ENCODE measurements at places on chromosomes 4 and X. TPM values are rescaled to one million over a fixed set of nuclear protein-coding genes. Genes with fewer than 3 reads are reported as not detected.
A peak's percentile ranks its signal among the peaks of the same experiment; 100 is the strongest.

- no peak for DNase-seq
Observed at GRCh38 chr4:868421-868820, 42.5 kb upstream of the CPLX1 start.

XAGE1A gene
- not detected for total RNA-seq

GRCh38 chr4:7649741-7650531 lies 215.2 kb upstream of the PSAPL1 start:
- peak; percentile 100 for DNase-seq

DNA sequence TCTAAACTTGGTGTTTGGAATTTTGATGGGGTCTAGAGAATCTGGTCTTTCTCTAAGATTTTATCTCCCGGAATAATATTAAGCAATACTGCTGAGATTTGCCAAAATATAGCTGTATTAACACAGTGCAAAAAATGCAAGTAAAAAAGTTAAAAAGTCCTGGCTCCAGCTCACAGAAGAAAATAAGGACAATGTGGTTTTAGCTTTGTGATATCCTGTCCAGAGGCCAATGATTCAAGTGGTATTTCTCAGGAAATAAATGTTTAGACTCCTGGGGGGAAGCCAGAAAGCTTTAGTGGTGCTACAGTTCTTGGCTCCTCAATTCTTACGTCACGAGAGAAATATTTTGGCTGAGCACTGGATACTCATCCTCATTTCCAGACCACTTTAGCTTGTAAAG lies 40.9 kb upstream of the IL13RA2 start:
- no peak for DNase-seq

DNA sequence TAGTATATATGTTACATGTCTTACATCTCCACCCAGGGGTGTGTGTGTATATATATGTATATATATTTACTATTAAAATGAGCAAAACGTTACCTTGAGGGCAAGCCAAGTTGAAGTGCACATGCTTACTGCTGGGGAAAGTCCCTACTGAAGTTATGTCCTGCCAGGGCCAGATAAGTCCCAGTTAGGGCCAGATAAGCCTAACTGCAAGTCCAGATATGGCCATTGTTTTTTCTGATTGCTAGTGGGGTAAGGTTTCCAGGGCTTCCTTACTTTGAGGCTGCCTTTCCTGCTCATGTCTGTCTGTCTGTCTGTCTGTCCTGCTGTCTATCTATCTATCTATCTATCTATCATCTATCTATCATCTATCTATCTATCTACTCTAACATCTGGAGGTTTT lies 19.3 kb upstream of the ZNF81 start:
- no peak for DNase-seq

DNA sequence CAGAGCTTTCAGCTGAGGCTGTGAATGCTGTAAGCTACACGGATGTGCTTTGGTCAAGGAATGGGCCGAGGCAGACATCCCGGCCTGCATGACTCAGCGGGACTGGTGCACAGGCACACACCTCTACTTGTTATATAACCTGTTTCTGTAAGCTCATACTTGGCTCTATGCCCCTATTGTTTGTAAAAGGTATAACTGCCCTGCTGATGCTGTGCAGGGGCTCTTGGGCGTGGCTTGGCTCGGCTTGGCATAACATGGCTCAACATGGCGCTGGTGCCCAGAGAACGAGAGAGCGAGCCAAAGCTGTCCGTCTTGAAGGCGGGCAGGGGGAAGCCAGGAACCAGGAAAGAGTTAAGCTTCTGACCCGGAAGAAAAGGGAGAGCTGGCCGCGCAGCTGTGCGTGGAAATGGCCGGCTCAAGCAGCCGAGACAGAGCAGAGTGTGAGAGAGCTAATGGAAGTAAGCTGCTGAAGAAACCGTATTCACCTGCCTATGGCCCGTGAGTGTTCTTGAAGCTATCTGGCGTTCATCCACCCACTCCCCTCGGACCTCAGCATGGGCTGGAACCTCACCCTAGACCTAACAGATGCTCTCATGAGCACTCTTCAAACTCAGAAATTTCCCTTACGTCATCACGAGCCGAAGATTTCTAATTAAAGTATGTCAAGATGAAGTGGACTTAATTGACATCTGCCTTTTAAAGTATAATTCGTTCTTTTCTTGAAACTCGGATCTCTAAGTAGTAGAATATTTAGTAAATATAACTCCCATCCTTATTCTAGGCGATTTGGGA lies 286.3 kb upstream of the AGA start:
- no peak for DNase-seq

DNA sequence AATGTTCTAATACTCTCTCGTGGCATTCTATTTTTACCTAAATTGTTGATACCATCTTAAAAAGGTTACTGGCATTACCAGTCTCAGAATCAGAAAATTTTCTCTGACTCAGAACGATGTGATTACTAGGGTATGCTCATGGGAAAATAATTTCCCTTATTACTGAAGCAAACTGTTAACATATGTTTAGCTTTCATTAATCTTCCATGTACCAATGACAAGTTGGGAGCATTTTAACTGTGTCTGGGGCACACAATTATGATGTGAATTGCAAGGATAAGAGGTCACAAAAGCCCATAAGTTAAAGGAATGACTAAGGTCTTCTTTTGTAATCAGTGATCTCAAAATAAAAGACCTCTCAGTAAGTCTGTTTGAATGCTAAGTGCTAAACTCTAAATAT lies 1254.6 kb downstream of the PCDH18 start:
- DNase-seq, result no peak

- no peak for DNase-seq
Observed at GRCh38 chrX:55709735-55710134, 7.8 kb upstream of the RRAGB start.

RIBC1 gene
- total RNA-seq, result 0.29 TPM

GRCh38 chr4:168028970-168029597 lies 63.3 kb upstream of the ANXA10 start:
- no peak for DNase-seq

- DNase-seq, result no peak
Observed at GRCh38 chr4:163590103-163590502, 95.6 kb downstream of the TMA16 start.

CLDN24 gene
- not detected for total RNA-seq

- DNase-seq, result no peak
Observed at GRCh38 chr4:1032861-1033260, 21.4 kb downstream of the FGFRL1 start.

DNA sequence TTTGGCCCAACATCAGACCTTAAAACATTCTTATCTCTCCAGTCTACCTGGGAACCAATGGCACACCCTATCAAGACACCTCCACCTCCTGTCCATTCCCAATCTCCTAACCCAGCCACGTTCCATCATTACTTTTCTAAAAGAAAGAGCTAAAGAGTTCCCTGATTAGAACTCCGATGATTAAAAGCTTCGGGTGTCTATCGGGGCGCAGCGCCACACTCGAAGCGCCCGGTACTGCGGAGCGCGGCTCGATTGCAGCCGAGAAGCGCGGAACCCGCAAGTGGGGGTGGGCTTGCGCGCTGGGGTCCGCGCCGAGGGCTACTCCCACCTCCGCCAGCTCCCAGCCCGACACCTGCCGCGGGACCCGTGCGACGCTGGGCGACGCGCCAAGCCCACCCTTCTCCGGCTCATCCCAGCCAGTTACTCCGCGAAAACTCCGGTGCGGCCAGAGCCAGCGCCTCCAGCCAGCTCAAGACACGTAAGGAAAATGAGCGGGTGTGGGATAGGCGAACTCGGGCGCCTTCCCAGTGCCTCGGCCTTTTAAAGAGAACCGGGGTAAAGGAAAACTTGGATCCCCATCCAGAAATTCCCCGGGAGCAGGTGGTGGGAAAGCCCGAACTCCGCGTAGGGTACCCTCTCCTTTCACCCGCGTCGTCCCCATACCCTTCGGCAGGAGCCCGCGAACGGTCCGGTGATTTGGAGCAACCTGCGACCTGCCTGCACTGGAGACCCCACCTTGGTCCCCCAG lies 593 bp downstream of the NPY1R start:
- peak; percentile 73 for DNase-seq

- no peak for DNase-seq
Observed at GRCh38 chr4:45323453-45324058, 597.2 kb upstream of the GNPDA2 start.

DNA sequence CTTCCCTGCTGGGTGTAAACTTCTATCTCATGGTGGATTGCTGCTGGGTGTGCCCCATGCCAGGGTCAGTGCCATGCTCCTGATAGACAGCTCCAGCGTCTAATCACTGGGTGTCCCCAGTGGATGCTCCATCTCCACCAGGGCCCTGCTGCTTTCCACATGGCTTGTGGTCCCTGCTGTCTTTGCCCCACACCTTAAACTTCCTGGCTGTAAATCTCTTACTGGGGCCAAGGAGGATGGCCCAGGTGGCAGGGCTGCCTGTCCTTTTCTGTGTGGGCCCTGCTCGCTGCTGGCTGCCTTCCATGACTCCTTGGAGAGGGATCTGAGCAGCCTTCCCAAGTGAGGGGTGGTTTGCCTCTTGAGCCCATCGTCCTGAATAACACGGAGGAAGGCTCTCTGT lies 51.8 kb downstream of the RGS12 start:
- DNase-seq, result no peak

- no peak for DNase-seq
Observed at GRCh38 chr4:84697159-84697558, 114.2 kb downstream of the CDS1 start.

ZMAT1 gene
- total RNA-seq, result 0.29 TPM

GRCh38 chrX:155246748-155247147 lies 17.5 kb downstream of the RAB39B start:
- no peak for DNase-seq

DUSP21 gene
- total RNA-seq, result not detected

DNA sequence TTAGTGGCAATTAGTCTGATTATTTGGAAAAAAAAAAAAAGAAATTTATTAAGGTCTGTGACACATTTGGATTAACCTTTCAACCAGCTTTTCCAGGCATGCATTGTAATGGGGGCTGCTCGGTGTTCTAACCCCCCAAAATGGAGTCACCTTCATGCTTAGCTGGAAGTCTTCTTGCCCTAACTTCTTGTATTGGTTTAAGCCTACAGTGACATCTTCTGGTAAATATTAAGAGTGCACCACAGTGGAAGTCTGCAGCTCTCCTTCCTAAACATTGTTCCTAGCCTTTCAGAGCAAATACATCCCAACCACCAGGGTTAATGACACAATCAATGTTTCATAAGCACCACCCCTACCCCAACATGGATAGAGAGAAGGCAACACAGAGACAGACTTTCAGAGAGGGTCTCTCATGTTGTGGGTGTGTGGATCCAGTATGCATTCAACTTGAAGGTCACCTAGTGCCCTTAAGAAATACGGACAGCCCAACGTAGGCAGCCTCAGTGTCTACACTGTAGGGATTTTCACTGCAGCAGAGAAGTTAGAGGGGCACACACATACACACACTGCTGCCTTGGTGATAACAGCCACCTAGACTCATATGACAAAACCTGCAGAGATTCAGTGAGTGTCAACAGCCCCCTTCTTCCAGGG lies 142.9 kb upstream of the MBNL3 start:
- DNase-seq, result no peak

- DNase-seq, result peak; percentile 8
Observed at GRCh38 chr4:140344101-140344500, 29.3 kb upstream of the SCOC start.

- DNase-seq, result no peak
Observed at GRCh38 chrX:4240541-4241194, 527.2 kb upstream of the PRKX start.

MAP3K15 gene
- total RNA-seq, result under 0.01 TPM

TMPRSS11F gene
- not detected for total RNA-seq

GPC3 gene
- not detected for total RNA-seq

ERCC6L gene
- 0.59 TPM for total RNA-seq

DNA sequence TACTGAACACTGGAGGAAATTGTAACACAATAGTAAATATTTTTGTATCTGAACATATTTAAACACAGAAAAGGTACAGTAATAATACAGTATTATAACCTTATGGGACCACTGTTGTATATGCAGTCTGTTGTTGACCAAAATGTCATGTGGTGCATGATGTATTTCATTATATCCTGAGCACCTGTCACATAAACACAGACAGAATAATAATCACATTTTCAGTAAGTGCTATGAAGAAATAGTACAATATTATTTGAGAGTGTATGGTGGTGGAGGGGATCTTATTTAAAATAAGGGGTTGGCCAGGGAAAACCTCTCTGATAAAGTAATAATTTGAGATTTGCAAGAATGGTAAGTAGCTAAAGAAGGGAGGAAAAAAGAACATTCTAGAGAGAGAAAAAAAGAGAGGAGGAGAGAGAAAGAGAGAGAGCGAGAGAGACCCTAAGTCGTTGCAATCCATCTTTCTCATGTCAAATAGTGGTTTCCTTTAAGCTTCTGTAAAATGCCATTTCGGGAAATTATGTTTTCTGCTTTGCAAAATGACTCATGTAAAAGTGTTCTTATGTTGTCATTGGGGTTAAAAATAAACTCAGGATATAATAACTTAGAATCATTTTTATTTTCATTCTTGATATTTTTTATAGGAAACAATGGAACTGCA lies 19.3 kb upstream of the CLNK start:
- no peak for DNase-seq

AMBN gene
- not detected for total RNA-seq

DNA sequence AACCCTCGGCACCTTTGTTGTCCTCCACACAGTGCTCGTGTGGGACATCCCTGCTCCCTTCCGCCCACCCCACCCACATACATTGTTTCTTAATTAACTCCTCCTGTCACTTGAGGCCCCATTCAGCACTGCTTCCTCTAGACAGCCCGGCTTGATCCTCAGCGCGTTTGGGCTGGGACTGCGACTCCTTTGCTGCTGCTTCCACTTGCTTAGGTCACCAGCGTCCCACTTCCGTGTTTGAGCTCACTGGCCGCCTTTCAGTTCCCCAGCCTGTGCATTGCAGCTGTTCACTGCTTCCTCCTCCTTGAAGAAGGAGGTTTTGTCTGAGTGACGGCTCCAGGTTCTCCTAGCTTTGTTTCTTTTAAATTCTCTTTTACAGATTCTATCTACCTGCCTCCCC lies 16.1 kb downstream of the RNF4 start:
- peak; percentile 57 for DNase-seq

- DNase-seq, result no peak
Observed at GRCh38 chrX:122622795-122623194, 561.3 kb upstream of the GRIA3 start.
